Naive thymus-derived CD8-positive, alpha-beta T cell (primary cell): ENCODE measurements at places on chromosomes 2 and 18.

GRCh38 chr18:7760967-7761948, 194.1 kb downstream of the PTPRM start:
- no peaks in the 10 kb centered on the region for H3K4me1 ChIP-seq
- no peaks in the 10 kb centered on the region for H3K36me3 ChIP-seq
- H3K4me3 ChIP-seq: no peak overlapping the region
- no peak overlapping the region for H3K27ac ChIP-seq
- DNase-seq: no peak

GRCh38 chr2:238667008-238667407, 180.9 kb upstream of the TWIST2 start:
- no peak overlapping the region for H3K4me3 ChIP-seq
- no peaks in the 10 kb centered on the region for H3K4me1 ChIP-seq
- no peak for DNase-seq
- peaks cover 5% of the 10 kb centered on the region for H3K27me3 ChIP-seq

DNA sequence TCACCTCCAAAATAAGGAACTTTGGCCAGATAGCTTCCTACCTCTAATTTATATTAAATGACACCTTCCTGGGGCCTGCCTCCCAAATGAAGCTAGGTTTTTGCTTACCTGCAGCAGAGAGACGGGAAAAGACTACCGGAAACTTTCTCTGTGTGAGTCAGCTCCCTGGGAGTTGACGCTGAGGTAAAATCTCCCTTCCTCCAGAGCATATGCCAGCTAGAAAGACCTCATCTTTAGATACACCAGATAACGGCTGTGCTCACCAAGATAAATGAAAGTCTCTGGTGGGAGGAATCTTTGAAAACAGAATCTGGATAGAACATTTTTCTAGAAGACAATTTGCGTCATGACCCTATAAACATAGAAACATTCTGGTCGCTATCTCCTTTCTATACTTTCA, 99.7 kb upstream of the RFX8 start:
- no peaks in the 10 kb centered on the region for H3K36me3 ChIP-seq
- H3K4me1 ChIP-seq: peaks cover 44% of the 10 kb centered on the region
- no peaks in the 10 kb centered on the region for H3K27me3 ChIP-seq
- DNase-seq: no peak
- no peak overlapping the region for H3K4me3 ChIP-seq

DNA sequence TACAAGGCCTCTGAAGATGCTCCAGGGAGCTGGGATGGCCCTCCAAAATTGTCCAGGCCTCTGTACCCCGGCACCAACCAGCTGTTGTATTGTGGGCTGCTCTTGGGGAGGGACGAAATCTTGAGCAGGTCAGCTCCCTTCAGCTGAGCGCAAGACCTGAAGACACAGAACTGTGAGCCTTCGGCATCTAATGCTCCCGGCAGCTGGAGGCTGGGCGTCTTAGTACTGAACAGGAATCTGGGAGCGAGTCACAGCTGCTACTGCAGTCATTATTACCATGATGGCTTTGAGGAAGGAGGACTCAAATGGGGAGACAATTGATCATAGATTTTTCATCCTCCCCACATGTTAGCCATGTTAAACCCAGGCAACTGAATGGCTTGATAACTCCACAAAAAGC, 83.0 kb upstream of the LTBP1 start:
- peaks cover 1% of the 10 kb centered on the region for H3K4me1 ChIP-seq
- no peaks in the 10 kb centered on the region for H3K36me3 ChIP-seq
- no peak for DNase-seq
- no peak overlapping the region for H3K4me3 ChIP-seq

GRCh38 chr2:176779917-176780316, 432.7 kb upstream of the HNRNPA3 start:
- peaks cover 21% of the 10 kb centered on the region for H3K36me3 ChIP-seq
- H3K4me3 ChIP-seq: no peak overlapping the region
- peaks cover 14% of the 10 kb centered on the region for H3K4me1 ChIP-seq
- H3K27ac ChIP-seq: no peak overlapping the region
- no peaks in the 10 kb centered on the region for H3K27me3 ChIP-seq

GRCh38 chr2:8550481-8550880, 131.4 kb upstream of the ID2 start:
- H3K27ac ChIP-seq: no peak overlapping the region
- no peak overlapping the region for H3K4me3 ChIP-seq
- no peaks in the 10 kb centered on the region for H3K36me3 ChIP-seq
- peaks cover 11% of the 10 kb centered on the region for H3K27me3 ChIP-seq
- no peak for DNase-seq
- H3K4me1 ChIP-seq: peaks cover 27% of the 10 kb centered on the region

DNA sequence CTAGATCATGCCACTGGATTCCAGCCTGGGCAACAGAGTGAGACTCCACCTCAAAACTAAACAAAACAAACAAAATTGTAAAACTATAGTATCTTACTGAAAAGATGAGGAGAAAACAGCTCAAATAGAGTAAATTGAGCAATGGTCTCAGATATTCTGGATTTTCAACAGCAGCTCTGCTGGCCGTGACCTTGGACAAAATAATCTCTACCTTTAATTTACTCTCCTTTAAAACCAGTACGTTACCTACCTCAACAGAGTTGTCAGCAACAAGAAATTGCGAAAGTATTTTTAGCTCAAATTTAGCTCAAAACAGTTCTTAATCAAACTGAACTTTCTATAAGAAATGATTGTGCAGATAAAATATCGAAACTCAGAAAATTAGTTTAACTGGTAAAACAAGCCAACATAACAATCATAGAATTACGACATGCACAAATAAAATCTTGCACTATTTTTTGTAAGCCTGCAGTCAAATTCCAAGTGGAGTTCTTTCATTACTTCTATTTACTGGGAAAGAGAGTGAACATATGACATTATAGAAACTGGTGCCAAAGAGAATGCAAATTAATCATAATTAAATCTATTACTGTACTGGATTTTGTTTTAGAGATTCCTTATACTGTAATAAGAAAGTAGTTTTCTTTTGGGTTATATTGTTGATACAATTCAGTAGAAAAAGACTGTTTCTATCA, 40.8 kb downstream of the TRIP12 start:
- H3K27me3 ChIP-seq: no peaks in the 10 kb centered on the region
- peaks cover 39% of the 10 kb centered on the region for H3K4me1 ChIP-seq
- H3K36me3 ChIP-seq: peaks cover 66% of the 10 kb centered on the region
- no peak overlapping the region for H3K27ac ChIP-seq
- no peak for DNase-seq

- H3K4me1 ChIP-seq: no peaks in the 10 kb centered on the region
- no peaks in the 10 kb centered on the region for H3K36me3 ChIP-seq
- H3K27ac ChIP-seq: no peak overlapping the region
- no peak for DNase-seq
These were observed 153.7 kb downstream of the GALNT3 start for GRCh38 chr2:165640247-165640929.

GRCh38 chr2:158745067-158745865, 49.9 kb upstream of the DAPL1 start:
- no peaks in the 10 kb centered on the region for H3K36me3 ChIP-seq
- H3K27ac ChIP-seq: no peak overlapping the region
- H3K4me1 ChIP-seq: no peaks in the 10 kb centered on the region
- peaks cover 20% of the 10 kb centered on the region for H3K27me3 ChIP-seq

DNA sequence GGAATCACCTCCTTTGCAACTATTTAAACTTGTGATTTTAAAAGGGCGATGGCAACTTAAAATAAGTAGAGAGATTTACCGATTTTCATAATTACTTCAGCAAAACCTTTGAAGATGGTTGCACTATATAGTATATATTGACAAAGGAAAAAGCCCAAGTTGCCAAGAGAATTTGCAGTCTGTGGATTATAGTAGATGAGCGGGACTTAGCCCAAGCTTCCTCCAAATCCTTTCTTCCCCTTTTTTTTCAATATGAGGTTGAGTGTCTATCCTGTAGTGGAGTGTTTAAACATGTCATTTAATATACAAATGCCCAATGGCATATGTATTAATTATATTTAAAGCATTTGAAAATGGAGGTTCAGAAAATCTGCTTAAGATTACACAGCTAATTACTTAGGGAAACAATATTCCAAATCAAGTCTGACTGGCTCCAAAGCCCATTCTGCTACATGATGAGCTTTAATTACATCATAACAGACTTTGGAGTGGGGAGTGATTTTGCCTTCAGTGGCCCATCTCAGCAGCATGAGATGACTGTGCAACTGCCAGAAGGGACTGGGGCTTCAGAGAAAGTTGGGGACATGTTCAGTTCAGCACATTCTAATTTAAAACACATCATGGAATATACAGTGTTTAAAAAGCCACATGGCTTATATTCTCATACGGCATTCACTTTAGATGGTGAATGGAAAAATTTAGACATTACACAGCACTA, 73.2 kb downstream of the COL3A1 start:
- no peak overlapping the region for H3K27ac ChIP-seq
- no peak for DNase-seq
- H3K4me3 ChIP-seq: no peak overlapping the region

DNA sequence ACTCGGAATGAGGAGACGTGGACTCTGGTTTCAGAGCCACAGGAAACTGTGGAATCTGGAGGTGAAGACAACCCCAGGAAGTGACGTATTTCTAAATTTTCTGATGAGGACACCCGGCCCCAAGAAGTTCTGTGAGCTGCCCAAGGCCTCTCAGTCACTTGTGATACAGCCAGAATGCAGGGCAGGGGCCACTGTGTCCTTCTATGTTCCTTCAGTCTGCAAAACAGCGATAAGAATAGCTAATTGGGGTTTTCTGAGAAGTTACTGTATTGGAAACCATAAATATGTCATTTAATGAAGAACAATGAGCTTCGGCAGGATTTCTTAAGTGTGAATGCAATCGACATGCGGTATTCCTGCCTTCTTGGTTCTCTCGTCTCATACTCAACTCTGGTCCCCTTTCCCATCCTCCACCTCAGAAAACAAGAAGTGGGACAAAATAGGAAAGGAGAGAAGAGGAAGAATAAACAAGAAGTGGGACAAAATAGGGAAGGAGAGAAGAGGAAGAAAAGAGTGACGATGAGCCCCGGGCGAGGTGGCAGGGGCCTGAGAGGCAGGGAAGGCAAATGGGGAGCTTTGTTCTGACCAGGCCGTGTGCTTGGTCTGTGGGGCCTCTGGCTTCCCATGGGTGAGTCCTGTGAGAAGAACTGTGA, 282.0 kb upstream of the REV1 start:
- H3K27ac ChIP-seq: no peak overlapping the region
- no peak overlapping the region for H3K4me3 ChIP-seq
- no peaks in the 10 kb centered on the region for H3K27me3 ChIP-seq
- no peaks in the 10 kb centered on the region for H3K4me1 ChIP-seq
- H3K36me3 ChIP-seq: peaks cover 2% of the 10 kb centered on the region
- no peak for DNase-seq

- no peak overlapping the region for H3K27ac ChIP-seq
- H3K4me1 ChIP-seq: peaks cover 6% of the 10 kb centered on the region
- no peak for DNase-seq
- H3K4me3 ChIP-seq: no peak overlapping the region
- peaks cover 15% of the 10 kb centered on the region for H3K36me3 ChIP-seq
- H3K27me3 ChIP-seq: no peaks in the 10 kb centered on the region
These were observed 48.6 kb downstream of the DDX1 start for GRCh38 chr2:15640261-15640711.

DNA sequence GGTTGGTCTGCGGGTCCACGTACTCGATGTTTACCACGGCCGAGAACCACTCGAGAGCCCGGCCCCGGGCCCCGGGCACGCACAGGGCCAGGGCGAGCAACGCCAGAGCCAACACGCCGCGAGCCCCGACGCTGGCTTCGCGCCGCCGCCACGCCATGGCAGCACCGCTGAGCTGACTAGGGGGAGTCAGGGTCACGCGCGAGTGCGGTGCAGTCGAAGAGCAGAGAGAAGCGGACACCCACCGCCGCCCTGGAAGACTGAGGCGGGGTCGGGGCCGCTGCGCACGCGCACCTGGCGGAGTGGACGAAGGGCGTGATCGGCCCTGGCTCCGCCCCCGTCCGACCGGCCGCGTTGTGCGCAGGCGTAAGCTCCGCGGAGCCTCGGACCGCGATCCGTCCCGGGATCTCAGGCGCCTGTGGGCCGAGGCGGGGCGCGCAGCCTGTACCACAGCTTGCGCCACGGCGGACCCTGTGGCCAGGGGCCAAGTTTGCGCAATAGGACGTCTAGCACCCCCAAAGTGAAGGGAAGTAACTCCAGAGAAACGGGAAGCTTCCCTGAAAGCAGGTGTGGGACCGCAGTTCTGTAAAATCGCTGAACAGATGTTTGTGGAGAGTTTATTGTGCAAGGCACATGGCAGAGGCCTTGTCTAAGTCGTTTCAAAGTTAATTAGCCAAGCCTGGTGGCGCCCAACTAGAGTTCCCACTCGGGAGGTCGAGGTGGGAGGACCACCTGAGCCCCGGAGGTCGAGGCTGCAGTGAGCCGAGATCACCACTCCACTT, at the start of gene RNF149:
Gene RNF149, minus strand, starts transcription at position 270 of the 779 bp plus-strand sequence. Its CDS starts 113 bp downstream, at position 157.
- peak within 1 kb of the TSS; percentile 99 for H3K27ac ChIP-seq
- no peaks in the 10 kb centered on the region for H3K27me3 ChIP-seq
- H3K36me3 ChIP-seq: peaks cover 21% of the 10 kb centered on the region
- peak within 1 kb of the TSS; percentile 94 for H3K4me3 ChIP-seq

DNA sequence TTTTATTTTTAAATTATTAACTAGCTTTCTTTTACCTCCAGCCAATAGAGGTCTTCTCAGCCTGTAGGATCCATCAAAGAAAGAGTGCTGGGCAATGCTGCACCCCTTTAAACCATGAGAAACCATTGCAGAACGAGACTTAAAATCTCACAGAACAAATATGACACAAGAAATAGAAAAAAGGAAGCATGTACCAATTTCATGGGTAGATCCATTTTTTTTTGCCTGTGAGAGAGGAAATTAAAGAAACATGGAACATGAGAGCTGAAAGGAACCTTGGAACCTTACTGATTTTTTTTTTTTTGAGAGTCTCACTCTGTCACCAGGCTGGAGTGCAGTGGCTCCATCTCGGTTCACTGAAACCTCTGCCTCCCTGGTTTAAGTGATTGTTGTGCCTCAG, 14.0 kb downstream of the HRH4 start:
- peaks cover 7% of the 10 kb centered on the region for H3K4me1 ChIP-seq
- no peak overlapping the region for H3K27ac ChIP-seq
- no peak overlapping the region for H3K4me3 ChIP-seq
- H3K36me3 ChIP-seq: no peaks in the 10 kb centered on the region

- H3K36me3 ChIP-seq: no peaks in the 10 kb centered on the region
- no peak for DNase-seq
- H3K4me3 ChIP-seq: no peak overlapping the region
- H3K27me3 ChIP-seq: no peaks in the 10 kb centered on the region
These were observed 43.0 kb upstream of the PID1 start for GRCh38 chr2:229314117-229314516.

DNA sequence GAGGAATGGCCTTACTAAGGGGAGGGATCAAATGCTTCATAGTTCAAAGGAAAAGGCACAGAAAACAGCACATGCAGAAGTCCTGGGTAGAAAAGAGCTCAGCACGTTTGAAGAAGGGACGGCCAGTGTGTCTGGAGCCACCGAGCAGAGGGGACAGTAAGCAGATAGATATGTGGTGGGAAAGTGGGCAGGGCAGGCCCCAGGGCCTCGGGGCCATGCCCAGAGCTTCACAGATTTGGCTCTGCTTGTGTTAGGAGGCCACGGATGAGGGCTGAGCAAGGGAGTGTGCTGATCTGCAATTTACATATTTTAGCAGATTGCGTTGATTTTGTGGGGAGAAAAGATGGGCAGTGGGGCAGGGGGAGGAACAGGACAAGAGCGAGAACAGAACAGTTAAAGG, 343.1 kb downstream of the LPIN1 start:
- H3K4me3 ChIP-seq: no peak overlapping the region
- H3K27ac ChIP-seq: no peak overlapping the region
- DNase-seq: no peak
- no peaks in the 10 kb centered on the region for H3K27me3 ChIP-seq
- H3K4me1 ChIP-seq: no peaks in the 10 kb centered on the region
- peaks cover 3% of the 10 kb centered on the region for H3K36me3 ChIP-seq
